Naive thymus-derived CD8-positive, alpha-beta T cell (primary cell): ENCODE measurements at places on chromosomes 16 and 17. TPM values are rescaled to one million over a fixed set of nuclear protein-coding genes. Genes with fewer than 3 reads are reported as not detected.

GRCh38 chr17:62935523-62935922, 30.5 kb upstream of the TANC2 start:
- no peak overlapping the region for H3K4me3 ChIP-seq
- H3K4me1 ChIP-seq, result no peaks in the 10 kb centered on the region
- H3K36me3 ChIP-seq, result no peaks in the 10 kb centered on the region
- H3K27ac ChIP-seq, result no peak overlapping the region
- no peak for DNase-seq
- peaks cover 41% of the 10 kb centered on the region for H3K27me3 ChIP-seq

DNA sequence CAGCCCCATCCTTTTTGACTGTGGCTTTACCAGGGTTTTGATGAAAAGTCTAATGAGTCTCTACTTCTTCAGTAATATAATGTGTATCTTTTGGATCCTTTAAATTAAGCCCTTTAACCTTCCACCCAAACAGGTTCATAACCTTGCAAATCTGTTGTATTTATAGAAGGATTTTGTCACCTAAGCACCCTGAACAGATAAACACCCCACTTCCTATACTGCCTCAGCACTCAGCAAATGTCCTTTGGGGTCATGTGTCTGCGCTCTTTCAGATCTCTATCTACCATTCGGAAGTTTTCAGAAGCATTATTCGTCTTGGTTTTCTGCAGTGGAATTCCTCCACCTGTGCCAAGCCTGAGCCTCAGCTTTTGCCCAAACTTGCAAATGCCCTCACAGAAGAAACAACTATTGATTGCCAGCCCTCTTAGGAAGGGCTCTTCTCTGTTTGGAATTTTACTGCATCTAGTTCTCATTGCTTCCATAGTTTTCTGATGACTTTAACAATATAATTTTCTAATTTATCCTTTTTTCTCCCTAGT, 214.8 kb upstream of the KCNJ16 start:
- no peaks in the 10 kb centered on the region for H3K27me3 ChIP-seq
- no peak overlapping the region for H3K4me3 ChIP-seq
- no peak overlapping the region for H3K27ac ChIP-seq
- peaks cover 15% of the 10 kb centered on the region for H3K36me3 ChIP-seq
- no peaks in the 10 kb centered on the region for H3K4me1 ChIP-seq

- DNase-seq, result no peak
- H3K4me1 ChIP-seq, result peaks cover 17% of the 10 kb centered on the region
- H3K27me3 ChIP-seq, result peaks cover 93% of the 10 kb centered on the region
- no peak overlapping the region for H3K4me3 ChIP-seq
- no peak overlapping the region for H3K27ac ChIP-seq
Observed at GRCh38 chr17:38590988-38591758, 14.6 kb downstream of the SRCIN1 start.

- H3K27me3 ChIP-seq, result no peaks in the 10 kb centered on the region
- H3K36me3 ChIP-seq, result peaks cover 6% of the 10 kb centered on the region
- H3K4me1 ChIP-seq, result peaks cover 58% of the 10 kb centered on the region
- H3K4me3 ChIP-seq, result peak overlapping the region; percentile 96
- H3K27ac ChIP-seq, result peak overlapping the region; percentile 71
Observed at GRCh38 chr17:78739331-78739931, 42.6 kb downstream of the CYTH1 start.

Gene LRRC37A2
- 39.2 TPM for total RNA-seq

Gene ABCA6
- 0.70 TPM for total RNA-seq

DNA sequence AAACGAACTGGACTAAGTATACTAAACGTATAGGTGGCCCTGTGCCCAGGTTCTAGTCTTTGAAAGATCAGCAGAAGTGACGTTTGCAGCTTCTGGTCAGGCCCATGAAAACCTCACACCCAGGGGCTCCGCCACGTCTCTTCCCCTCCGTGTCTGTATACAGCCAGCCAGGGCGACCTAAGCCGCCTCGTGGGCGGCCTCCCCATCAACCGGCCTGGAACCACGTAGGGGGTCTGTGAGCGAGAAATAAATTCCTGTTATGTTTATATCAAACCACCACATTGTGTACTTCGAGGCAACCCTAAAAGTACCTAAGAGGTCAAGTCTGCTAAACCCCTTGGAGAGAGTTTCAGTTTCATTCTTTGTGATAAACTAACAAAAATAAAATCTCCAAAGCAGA, 6.8 kb downstream of the TK1 start:
- peaks cover 35% of the 10 kb centered on the region for H3K4me1 ChIP-seq
- H3K27ac ChIP-seq, result no peak overlapping the region
- no peak for DNase-seq
- no peaks in the 10 kb centered on the region for H3K27me3 ChIP-seq
- H3K4me3 ChIP-seq, result no peak overlapping the region

Gene MXRA7
- 13.9 TPM for total RNA-seq

GRCh38 chr17:70636517-70637133, 467.3 kb downstream of the KCNJ2 start:
- DNase-seq, result no peak
- no peak overlapping the region for H3K27ac ChIP-seq

GRCh38 chr16:87317750-87318644, 805 bp upstream of the C16orf95 start:
- H3K36me3 ChIP-seq, result no peaks in the 10 kb centered on the region
- peaks cover 3% of the 10 kb centered on the region for H3K27me3 ChIP-seq
- peak overlapping the region; percentile 97 for H3K4me3 ChIP-seq
- peak overlapping the region; percentile 94 for H3K27ac ChIP-seq

Gene SMYD4
- total RNA-seq, result 41.4 TPM

DNA sequence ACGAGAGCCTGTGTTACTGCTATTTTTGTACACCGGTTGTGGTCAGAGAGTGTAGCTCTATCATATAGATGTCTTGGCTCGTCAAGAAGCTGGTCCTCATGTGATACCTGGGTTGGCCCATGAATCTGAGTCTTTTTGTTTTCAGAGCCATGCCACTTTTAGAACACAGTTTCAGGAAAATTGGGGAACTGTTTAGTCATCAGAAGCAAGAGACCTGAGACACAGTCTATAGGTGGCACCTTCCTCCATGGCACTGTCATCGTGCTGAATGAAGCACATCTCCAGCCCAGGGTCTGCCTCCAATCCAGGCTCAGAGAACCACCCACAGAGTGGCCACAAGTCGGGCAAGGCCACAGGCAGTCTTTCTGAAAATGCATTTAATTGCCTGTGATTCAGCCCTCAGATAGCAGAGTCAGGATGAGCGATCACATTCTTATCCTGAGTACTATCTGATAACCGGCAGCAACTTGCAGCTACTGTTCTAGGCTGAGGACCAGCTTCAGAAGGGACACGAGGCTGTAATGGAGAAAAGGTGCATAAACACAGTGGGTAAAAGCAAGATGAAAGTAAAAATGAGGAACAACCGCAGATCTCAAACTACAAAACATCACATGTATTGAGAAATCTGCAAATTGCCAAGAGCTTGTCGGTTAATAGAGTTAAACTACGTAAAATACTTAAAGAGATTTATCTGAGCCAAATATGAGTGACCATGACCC, 14.2 kb upstream of the HAPSTR1 start:
- no peaks in the 10 kb centered on the region for H3K27me3 ChIP-seq
- H3K4me3 ChIP-seq, result no peak overlapping the region
- DNase-seq, result no peak
- H3K27ac ChIP-seq, result peak overlapping the region; percentile 65
- H3K4me1 ChIP-seq, result peaks cover 18% of the 10 kb centered on the region
- H3K36me3 ChIP-seq, result peaks cover 8% of the 10 kb centered on the region

DNA sequence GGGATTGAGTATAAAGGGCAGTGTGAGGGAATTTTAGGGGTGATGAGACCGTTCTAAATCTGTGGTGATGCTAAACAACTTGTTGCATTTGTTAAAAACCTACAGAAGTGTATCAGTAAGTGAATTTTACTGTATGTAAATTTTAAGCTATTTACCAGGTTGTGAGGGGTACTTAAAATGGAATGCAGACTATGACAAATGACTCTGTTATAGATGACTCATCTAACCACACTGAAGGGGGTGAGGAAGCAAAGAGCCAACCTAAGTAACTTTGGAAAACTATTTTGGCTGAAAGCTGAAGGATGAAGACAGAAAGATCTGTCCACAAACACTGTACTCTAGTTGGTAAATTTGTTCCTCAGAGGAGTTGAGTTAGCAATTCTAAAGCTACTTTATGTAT, 5.3 kb upstream of the MKS1 start:
- no peak overlapping the region for H3K27ac ChIP-seq
- peaks cover 19% of the 10 kb centered on the region for H3K27me3 ChIP-seq
- DNase-seq, result no peak
- peaks cover 16% of the 10 kb centered on the region for H3K4me1 ChIP-seq

GRCh38 chr17:70292366-70292765, 123.0 kb downstream of the KCNJ2 start:
- H3K27ac ChIP-seq, result no peak overlapping the region
- H3K27me3 ChIP-seq, result no peaks in the 10 kb centered on the region
- no peak overlapping the region for H3K4me3 ChIP-seq
- no peaks in the 10 kb centered on the region for H3K4me1 ChIP-seq
- DNase-seq, result no peak

GRCh38 chr16:79985606-79986005, 385.1 kb upstream of the MAF start:
- no peaks in the 10 kb centered on the region for H3K36me3 ChIP-seq
- no peak overlapping the region for H3K27ac ChIP-seq
- DNase-seq, result no peak
- no peaks in the 10 kb centered on the region for H3K4me1 ChIP-seq

GRCh38 chr17:47304186-47304585, 19.6 kb upstream of the EFCAB13 start:
- no peak overlapping the region for H3K4me3 ChIP-seq
- H3K27me3 ChIP-seq, result no peaks in the 10 kb centered on the region
- no peak for DNase-seq
- no peak overlapping the region for H3K27ac ChIP-seq

DNA sequence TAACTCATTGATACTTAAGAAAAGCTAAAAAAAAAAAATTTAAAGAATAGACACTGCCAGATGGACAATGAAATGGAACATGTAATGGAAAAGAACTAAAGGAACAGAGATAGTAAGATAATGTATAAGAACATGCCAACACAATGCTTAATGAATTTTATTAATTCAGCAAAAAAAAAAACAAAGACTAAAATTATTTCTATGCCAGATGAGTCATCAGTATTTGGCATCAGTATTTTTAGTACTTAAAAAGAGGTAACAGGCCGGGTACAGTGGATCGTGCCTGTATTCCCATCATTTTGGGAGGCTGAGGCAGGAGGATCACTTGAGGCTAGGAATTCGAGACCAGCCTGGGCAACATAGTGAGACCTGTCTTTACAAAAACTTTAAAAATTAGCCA, 168.5 kb downstream of the CYB561 start:
- H3K27ac ChIP-seq, result no peak overlapping the region
- H3K4me3 ChIP-seq, result no peak overlapping the region
- no peaks in the 10 kb centered on the region for H3K27me3 ChIP-seq
- no peak for DNase-seq
- H3K36me3 ChIP-seq, result peaks cover 35% of the 10 kb centered on the region
- peaks cover 2% of the 10 kb centered on the region for H3K4me1 ChIP-seq

DNA sequence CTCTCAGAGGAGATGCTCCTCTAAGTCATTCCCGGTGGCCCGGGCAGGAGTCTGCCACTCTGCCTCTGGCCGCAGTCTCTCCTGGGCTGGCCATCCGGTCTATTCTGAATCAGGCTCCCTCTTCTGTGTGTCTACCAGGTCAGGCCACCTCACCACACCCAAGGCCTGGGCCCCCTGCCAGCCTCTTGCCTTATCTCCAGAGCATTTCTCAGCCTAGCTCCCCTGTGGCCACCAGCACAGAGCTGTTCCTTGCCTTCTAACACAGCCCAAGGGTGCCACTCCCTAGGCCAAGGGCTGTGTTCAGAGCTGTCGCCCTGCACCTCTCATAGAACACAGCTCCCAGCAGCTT, 55.3 kb downstream of the MYO18A start:
- H3K36me3 ChIP-seq, result no peaks in the 10 kb centered on the region
- no peak overlapping the region for H3K4me3 ChIP-seq
- H3K27me3 ChIP-seq, result no peaks in the 10 kb centered on the region
- H3K4me1 ChIP-seq, result peaks cover 9% of the 10 kb centered on the region
